Activated T-helper 1 cell treated with Interleukin-2 at 50 U/mL for 16 hours (primary cell): ENCODE measurements at places on chromosomes 13 and 19.
A peak's percentile ranks its signal among the peaks of the same experiment; 100 is the strongest.

DNA sequence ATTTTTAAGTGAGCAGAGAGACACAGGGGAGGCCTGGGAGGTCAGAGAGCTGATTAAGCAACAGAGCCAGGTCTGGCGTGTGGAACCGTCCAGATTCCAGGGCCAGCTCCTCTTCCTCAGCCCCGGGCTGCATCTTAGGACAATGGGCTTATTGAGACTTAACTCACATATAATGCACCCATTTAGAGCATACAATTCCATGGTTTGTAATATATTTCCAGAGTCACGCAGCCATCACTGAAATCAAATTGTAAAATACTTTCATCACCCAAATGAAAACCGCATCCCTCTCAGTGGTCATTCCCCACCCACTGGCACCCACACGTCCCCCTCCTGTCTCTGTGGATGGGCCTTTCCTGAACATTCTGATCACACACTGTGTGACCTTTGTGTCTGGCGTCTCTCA, 2.1 kb upstream of the HMG20B start:
- no peak for DNase-seq

GRCh38 chr13:104008075-104008474, 941.9 kb upstream of the SLC10A2 start:
- no peak for DNase-seq

GRCh38 chr19:48530770-48531169, 19.1 kb upstream of the LMTK3 start:
- DNase-seq: no peak

DNA sequence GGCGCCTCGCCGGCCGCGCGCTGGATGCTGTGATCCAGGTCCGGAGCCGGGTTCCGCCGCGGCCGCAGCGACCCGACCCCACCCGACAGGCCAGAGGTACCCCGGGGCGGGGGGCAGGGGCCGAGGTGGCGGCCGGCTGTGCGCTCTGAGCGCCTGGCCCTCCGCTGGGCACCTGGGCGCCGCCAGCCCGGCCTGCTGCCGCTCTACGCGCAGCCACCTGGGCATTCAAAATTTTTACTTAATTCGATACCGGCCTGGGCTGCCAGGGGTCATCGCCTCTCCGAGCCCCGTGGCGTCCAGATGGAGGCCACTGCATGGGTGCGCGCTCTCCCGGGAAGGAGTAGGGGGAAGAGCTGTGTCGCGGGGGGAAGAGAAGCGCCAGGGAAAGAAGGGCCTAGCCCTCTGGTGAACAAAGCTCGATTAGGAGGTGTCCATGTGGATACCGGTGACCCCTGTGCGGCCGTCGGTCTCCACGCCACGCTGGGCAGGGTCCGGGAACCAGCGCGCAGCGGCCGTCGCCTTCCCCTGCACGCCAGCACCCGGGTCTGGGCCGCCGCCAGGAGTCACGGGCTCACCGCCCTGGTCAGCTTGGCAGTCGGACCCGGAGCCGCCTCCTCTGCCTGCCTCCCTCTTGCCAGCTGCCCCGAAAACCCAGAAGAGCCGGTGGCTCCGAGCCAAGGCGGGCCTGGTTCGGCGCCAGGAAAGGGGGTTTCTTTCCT, 666 bp downstream of the BIVM start:
- DNase-seq: no peak

GRCh38 chr13:32638739-32639138, 52.5 kb downstream of the PDS5B start:
- DNase-seq: no peak

- no peak for DNase-seq
These were observed 14.2 kb downstream of the KCTD15 start for GRCh38 chr19:33810821-33811220.

GRCh38 chr19:46056536-46056935, 15.7 kb upstream of the IGFL4 start:
- DNase-seq: no peak

DNA sequence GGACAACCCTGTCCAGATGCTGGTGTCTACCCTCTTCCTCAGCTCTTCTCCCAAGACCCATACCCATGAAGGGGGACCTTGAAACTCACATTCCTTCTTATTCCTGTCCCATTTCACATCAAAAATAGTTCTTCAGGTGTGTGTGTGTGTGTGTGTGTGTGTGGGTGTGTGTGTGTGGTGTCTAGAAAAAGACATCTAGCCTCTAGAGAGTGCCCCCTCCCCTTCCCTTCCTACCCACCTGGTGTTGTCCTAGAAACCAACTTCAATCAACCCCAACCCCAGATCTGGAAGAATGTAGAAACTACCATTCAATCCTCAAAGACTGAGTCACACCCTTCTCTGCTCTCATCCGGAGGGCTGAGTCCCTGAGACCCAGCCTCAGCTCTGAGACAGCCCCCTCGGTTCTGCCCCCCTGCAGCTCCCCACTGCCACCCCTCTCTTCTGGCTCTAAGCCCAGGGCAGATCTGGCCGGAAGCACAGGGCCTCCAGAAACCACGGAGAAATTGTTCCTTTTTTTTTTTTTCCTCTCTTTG, 3.5 kb downstream of the KCNN4 start:
- no peak for DNase-seq

- no peak for DNase-seq
These were observed 18.6 kb upstream of the CCNE1 start for GRCh38 chr19:29793116-29793727.

- peak; percentile 86 for DNase-seq
These were observed 3.5 kb downstream of the RASA3 start for GRCh38 chr13:114128624-114129522.

- DNase-seq: no peak
These were observed 442 bp upstream of the FGF14 start for GRCh38 chr13:102402290-102402689.
